ENCODE measurements at places on chromosomes 2 and 18.
A peak's percentile ranks its signal among the peaks of the same experiment; 100 is the strongest.

- peak; percentile 36 for DNase-seq
Observed at GRCh38 chr2:9206991-9207640, 504 bp downstream of the ASAP2 start.

- peak; percentile 96 for DNase-seq
Observed at GRCh38 chr2:215410932-215411285, 25.0 kb downstream of the FN1 start.

DNA sequence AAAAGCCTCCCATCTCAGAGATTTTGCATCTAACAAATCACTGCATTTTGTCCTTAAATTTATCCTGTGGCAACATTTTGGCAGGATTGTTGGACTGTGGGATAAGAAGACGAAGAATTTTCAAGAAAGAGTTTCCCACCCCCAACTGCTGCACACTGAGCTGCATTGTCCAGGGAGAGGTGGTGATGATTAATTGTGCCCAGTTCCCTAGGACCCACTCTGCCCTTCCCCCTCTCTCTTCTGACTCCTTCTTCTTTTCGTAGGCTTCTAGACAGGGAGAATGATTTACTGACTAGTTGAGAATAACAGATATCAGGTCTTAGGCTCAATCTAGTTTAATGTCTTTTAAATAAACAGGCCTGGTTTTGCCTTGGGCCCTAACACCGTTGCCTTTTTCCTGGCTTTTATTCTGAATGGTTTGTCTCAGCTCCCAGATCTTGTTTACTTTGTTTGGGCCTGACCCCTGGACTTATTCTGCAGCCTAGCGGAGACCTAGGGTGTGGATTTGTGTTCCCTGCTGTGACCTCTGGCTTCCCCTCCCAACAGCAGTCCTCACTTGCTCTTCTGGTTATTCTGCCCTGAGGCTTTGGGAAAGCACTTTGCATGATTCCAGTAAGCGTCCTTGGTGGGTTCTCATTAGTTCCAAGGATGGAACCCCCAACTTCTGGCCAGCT, 233.3 kb downstream of the INSIG2 start:
- no peak for DNase-seq

- no peak for DNase-seq
Observed at GRCh38 chr18:75052475-75052874, 156.5 kb downstream of the PTGR3 start.

DNA sequence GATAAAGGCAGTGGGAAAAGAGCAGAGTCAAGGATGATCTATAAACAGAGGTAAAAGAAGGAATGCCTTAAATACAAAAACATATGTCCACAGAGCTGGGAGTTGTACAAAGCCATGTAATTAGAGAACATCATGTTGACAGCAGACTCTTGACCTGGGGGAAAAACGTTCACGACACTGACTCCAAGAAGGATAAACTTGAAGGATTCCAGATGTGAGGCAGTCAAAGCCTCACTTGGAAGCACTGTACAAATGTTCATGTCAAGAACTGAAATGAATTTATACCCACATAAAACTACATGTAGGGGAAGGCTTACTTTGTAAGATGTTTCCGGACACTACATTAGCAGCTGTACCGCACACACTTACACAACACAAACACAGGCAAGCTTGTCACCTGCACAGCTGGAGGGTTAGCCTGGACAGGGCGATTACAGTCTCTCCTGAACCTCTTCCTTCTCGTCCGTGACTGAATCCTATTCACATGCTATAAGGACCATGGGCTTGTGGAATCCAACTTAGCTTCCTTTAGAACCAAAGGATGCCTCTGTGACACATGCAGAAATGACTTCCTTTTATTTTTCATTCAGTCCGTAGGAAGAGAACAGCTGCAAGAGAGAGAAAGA, 88.6 kb downstream of the SH3YL1 start:
- no peak for DNase-seq

DNA sequence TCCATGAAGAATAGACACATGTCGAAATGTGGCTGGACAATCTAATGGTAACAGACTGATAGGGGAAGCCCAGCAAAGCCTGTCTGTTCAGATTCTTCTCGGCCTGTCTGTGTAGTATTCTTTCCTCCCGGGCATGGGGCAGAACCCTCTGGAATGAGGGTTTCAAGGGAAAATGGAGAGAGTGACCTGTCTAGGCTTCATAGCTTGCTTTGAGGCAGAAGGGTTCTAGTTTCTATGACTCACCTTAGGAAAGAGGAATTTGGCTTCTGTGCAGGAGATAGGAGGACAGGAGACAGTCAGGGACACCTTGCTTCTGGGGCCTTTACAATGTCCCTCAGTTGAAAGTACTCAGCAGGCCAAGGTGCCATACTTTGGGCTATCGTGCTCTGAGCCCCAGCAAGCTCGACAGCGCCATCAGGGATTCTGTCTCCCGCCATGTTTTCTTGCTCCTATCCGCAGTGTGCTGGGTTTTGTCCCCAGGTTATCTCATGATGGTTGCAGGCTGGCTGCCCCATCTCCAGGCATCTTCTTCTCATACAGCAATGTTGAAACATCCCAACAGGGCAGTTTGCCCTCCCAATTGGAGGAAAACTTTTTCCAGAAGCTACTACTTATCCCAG, 74.7 kb upstream of the TLK1 start:
- DNase-seq: no peak

DNA sequence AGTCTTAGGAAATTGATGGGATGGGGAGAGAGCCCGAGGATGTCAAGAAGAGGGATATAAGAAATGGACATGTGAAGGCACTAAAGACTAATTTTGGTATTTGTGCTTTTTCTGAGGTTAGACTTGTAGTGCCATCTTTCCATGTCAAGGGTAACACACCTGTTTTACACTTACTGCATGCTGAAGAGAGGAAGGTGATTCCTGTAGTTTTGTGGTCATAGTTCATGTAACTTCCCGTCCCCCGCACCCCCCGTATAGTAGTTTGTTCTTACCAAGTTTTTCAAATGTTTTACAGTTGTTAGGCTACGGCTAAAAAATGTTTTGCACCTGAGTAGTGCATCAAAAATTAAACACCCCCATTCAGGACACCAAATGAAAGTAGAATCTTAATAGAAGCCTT, 73.8 kb downstream of the CLIP4 start:
- no peak for DNase-seq

GRCh38 chr18:31402026-31402373, 25.4 kb downstream of the DSG4 start:
- no peak for DNase-seq

Data from fibroblast of skin of back (primary cell).